IMR-90 (cell line): ENCODE measurements at places on chromosomes 16 and 17. TPM values are rescaled to one million over a fixed set of nuclear protein-coding genes. Genes with fewer than 3 reads are reported as not detected.
A peak's percentile ranks its signal among the peaks of the same experiment; 100 is the strongest.

GRCh38 chr16:75494184-75494583, 1.1 kb downstream of the CHST6 start:
- DNase-seq: no peak

DNA sequence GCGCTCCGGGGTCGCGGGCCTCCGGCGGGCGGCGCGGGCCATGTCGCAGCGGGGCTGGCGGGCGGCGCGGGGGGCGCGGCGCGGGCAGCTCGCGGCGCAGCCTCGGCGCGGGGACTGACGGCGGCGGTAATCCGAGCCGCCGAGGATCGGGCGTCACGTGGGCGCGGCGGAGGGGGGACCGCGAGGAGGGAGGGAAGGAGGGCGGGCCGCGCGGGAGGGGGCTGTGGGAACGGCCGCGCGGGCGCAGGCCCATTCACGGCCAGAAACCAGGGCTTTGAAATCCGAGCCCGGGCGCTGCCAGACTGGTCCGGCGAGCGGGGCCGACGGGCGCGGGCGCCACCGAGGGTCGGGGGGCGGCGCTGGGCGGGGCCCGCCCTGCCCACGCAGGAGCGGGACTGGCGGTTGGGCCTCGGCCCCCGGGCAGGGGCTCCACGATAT, at the start of gene MTSS2:
Gene MTSS2, minus strand, starts transcription at position 116 of the 438 bp plus-strand sequence. CDS start 262 bp downstream, outside the sequence.
- DNase-seq: peak; percentile 85

- DNase-seq: no peak
Measured at GRCh38 chr16:15592324-15592723, 50.6 kb downstream of the MARF1 start.

The RMI2 gene
- 3.2 and 5.8 TPM in 2 replicates for total RNA-seq

The SIRT7 gene
- total RNA-seq: 13.9 and 14.5 TPM in 2 replicates

The TNFRSF17 gene
- total RNA-seq: not detected in 2 replicates

The MED1 gene
- 21.9 and 24.2 TPM in 2 replicates for total RNA-seq

- no peak for DNase-seq
Measured at GRCh38 chr16:27433636-27434035, 31.7 kb downstream of the IL21R start.

DNA sequence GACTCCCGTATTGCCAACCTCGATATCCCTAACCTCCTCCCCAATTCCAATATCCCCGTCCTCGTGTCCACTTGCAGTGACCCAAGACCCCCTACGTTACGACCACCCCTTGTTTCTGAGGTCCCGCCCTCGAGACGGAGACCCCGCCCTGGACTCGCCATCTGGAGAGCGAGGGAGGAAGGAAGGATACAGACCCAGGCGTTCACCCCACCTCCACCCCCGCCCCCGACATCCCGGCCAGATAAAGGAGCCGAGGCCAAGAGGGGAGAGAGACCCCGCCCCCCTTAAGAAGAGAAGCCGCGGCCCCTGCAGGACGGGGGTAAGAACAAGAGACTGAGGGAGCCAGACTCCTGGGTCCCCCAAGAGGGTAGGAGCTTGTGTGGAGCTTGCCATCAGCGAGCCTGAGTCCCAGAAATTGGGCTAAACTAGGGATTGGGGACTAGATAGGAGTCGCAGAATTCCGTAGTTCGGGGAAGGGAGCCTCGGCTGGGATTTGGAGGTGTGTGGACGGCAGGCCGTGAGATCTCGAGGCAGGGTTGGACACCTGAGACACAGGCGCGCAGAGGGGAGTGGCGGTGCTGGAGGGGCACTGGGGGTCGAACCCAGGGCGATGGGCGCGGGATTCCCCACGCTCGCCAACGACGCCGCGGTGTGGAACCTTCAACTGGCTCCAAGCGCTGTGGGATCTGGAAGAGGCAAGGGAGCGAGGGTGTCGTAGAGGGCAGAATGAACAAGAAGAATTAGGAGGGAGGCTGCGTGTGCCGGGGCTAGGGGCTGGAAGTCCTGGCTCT, at the start of gene BCL6B:
Gene BCL6B, plus strand, starts transcription at position 270 of the 791 bp plus-strand sequence. CDS start 622 bp downstream, outside the sequence.
- DNase-seq: no peak

DNA sequence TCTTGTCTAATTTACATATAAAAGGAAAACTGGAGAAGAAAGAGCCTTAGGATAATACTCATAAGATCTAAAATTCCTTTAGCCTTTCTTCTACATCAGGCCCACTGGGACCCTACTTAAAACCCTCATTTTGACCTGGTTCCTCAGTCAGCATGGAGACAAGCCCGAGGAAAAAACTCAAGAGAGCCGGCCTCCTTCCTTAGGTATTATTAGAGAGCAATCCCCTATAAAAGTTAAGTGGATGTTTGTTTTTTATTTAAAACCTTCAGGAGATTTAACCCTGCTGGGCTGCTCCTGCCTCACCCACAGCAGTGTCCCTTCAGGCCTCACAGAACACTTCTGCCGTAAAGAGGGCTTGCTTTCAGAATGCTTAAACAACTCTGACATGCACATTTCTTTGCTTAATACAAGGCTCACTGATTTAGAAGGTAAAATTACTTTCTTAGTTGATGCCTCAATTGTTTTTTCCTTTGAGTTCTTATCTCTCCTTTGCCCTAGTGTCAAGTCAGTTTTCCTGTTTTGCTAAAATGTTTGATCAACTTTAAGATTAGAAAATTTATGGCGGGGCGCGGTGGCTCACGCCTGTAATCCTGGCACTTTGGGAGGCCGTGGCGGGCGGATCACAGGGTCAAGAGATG, 145.6 kb upstream of the TBX2 start:
- no peak for DNase-seq

DNA sequence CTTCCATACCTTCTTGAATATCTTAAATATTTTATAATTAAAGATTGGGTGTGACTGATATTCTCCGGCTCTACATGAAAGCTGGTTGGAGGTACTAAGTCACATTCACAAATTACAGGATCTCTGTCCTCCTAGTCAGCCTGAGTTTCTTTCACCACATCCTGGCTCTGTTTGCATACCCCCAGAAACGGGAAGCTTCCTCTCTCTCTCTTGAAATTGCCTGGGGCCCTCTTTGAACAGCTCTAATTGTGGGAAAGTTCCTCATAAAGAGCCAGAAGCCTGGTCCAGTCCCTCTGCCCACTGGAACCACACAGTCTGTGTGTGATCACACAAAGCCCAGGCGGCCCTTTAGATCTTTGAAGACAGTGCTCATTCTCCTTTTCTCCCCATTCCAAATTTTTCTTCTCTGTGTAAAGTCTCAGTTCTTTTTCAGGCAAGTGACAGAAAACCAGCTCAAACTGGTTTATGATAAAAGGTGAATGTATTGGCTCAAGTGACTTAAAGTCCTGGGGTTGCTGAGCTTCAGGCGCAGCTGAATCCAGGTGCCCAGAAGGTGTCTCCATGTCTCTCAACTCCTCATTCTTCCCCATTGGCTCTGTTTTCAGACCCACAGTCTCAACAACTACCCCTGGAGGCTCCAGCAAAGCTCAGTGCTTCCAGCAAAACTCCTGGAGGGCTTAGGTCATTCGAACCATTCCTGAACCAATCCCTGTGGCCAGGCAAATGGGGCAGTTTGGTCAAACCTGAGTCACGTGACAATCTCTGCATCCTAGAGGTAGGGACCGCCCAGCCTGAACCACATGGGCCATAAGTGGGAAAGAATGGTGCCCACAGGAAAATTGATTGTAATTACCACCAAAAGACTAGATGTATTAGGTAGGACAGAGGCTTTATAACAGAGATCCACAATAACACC, 8.5 kb upstream of the RAI1 start:
- no peak for DNase-seq

The KRT31 gene
- not detected in 2 replicates for total RNA-seq

The MT1M gene
- total RNA-seq: not detected in 2 replicates

The PIK3R5 gene
- not detected in 2 replicates for total RNA-seq

DNA sequence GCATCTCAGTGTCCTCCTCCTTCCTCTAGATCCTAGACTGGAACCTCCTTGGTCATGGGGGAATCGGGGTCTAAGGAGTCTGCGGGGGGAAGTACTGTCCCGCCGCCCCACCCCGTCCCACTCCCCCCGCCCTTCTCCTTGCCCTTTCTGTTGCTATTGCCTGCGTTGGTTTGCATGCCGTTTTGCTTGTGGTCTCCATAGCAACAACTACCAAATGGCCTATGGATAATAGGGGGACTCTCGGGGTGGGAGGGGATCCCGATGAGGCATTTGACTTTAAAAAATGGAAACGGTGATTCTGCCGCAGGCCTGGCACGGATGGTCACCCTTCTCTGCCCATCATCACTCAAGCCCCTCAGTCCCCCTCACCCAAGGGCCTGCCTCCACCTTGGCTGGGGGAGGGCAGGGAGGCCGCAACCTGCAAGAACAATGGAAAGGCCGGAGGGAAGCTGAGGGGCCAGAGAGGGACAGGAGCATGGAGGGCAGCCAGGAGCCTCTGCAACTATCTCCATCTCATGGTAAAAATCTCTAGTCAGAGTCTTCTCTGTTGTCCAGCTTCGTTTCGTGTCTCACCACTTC, 231.4 kb upstream of the TNRC6C start:
- DNase-seq: no peak

The CCL8 gene
- total RNA-seq: not detected in 2 replicates

The KRT40 gene
- total RNA-seq: not detected in 2 replicates

DNA sequence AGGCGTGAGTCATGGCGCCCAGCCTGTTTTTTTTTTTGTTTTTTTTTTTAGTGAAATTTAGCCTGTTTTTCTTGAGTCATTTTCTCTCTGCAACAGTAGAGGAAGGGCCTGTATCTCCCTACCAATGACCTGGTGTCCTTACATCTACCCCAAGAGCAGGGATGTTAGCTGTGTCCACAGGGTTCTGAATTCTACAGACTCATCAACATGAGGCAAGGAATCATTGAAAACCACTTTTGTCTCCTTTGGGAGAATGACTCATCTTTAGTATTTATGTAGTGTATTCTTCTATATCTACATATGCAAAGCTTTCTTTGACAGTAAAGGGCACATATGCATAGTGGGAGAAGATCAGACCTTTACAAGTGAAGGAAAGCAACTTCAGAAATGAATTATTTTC, 105.3 kb downstream of the SPECC1 start:
- peak; percentile 29 for DNase-seq

DNA sequence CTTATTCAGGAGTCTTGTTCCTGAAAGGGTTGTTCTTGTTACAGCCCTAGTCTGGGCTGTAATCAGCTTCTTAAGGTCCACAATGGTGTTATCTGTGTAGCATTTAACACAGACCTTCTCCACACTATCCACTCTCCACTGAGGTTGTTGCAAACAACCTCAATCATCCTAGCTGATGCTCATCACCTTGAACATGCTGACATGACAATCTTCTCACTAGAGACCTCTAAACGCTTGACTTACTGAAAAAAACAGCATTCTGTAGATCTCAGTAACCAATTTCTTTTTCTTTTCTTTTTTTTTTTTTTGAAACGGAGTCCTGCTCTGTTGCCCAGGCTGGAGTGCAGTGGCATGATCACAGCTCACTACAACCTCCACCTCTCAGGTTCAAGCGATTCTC, 3.6 kb downstream of the TNFRSF17 start:
- no peak for DNase-seq

DNA sequence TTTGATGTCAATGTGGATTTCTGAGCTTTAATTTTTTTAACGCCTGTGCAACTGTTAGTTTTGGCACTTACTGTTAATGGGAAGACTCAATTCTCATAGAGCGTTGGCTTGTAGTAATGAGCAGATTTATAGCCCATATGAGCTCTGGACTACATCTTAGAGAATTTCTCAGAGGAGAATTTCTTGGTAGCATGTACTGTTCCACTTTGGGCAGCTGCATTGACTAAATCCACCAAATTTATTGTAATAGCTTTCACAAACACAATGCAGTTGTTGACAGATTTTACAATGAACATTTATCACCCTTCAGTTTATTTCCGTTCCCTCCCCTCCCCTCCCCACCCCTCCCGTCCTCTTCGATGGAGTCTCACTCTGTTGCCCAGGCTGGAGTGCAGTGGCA, 193.9 kb downstream of the PRKCA start:
- DNase-seq: no peak

DNA sequence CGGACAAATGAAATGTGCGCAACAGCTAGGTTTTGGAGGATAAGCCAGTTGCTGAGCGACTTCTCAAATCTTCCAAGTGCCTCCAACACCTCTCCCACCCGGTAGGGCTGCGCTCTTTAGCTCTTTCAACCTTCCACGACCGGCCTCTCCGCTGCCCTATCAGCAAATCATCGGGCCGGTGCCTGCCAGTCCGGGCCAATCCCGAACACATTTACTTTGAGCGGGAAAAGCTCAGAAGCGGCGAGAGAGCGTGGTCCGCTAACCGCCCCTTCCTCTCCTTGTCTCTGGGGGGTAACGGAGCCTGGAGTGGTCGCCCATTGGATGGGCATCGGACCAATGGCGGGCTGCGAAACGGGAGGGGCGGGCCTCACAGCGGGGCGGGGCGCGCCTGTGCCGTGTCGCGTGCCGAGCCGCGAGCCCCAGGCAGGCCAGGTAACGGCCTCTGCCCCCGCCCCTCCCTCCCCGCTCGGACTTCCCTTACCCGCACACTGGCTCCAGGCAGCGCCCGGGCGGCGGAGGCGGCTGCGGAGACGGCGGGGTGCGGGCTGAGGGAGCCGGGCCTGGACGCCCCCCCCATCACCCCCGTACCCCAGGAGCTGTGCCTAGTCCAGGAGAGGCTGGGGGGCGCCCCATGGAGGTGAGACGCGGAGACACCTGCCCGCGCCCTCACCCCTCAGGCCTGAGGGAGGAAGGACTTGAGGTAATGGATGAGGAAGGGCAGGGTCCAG, at the start of gene MEIOC:
Gene MEIOC, plus strand, starts transcription at position 486 of the 728 bp plus-strand sequence. Its CDS starts 146 bp downstream, at position 632.
- DNase-seq: peak; percentile 6

DNA sequence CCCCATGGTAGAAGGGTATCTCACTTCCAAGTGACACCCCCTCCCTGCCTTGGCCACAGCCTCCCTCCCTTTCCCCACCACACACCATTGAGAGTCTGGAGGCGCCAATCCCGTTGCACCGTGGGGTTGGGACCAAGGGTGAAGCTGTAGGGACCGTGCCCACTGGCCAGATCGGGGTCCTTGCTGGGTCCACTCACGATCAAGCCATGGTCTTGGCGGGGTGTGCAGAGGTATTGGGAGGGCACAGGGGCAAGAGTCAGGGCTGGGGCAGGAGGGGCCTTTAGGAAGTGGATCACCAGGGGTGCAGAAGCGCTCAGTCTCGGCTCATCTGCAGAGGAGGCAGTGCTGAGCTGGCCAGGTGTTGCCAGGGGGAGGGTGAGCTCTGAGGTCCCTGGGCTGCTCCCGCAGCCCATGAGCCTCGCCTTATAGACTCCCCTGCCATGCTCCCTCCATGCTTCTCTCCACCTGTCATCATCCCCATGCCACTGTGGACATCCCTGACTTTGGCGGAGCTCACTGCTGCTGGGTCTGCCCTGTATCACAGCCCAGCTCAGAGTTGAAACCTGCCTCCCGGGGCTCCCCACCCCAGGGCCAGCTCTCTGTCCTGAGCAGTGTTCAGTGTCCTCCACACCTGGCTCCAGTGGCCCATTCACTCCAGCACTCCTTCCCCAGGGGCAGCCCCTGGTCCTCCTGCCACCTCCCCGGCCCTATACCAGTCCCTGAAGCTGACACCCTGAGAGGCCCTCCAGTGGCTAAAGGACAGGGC, 8.3 kb downstream of the CDH16 start:
- DNase-seq: no peak

GRCh38 chr17:8726941-8727555, 17.6 kb downstream of the CCDC42 start:
- DNase-seq: no peak
